ENCODE measurements at places on chromosomes 5 and 9.

- DNase-seq, result no peak
Measured at GRCh38 chr9:76559286-76559685, 100.3 kb downstream of the GCNT1 start.

DNA sequence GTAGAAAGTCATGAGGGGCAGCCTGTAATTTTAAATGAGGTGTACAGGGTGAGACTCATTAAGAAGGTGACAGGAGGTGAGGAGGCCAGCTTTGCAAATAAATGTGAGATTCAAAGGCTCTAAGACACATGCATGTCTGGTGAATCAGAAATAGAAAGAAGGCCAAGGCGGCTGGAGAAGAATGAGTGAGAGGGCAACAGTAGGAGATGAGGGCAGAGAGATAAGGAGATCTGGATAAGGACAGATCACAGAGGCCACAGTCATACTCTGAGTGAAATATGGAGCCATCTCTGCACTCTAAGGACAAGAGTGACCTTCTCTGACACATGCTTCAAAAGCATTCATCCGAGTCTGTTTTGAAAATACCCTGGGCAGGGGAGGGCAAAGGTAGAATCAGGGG is 90.7 kb downstream of the RAD23B start:
- no peak for DNase-seq

GRCh38 chr9:71465392-71465791 is 302.9 kb downstream of the CEMIP2 start:
- DNase-seq, result no peak

DNA sequence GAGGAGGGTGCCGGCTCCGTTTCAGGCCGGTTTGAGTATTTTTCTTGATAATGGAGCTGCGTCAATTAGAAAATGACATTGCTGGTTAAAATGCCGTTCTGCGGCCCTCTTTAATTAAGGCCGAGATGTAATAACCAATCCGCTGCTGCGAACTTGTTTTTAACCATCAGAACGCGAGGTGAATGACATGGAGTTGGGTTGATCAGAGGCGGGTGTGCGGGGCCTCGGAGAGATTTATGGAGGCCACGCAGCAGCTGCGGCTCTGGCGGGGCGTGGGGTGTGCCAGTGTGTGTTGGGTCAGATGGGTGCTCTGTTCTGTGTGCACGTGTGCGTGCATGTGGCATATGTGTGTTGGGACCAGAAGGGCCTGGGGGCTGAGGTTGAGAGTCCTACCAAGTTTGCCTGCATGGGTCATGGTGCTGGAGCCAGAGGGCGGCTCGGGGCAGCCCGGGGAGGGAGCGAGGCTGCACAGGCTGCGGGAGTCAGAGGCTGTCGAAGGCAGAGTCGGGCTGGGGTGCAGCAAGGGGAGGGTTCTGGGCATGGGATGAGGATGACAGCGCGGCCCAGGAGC is 25.4 kb downstream of the RXRA start:
- DNase-seq, result no peak

DNA sequence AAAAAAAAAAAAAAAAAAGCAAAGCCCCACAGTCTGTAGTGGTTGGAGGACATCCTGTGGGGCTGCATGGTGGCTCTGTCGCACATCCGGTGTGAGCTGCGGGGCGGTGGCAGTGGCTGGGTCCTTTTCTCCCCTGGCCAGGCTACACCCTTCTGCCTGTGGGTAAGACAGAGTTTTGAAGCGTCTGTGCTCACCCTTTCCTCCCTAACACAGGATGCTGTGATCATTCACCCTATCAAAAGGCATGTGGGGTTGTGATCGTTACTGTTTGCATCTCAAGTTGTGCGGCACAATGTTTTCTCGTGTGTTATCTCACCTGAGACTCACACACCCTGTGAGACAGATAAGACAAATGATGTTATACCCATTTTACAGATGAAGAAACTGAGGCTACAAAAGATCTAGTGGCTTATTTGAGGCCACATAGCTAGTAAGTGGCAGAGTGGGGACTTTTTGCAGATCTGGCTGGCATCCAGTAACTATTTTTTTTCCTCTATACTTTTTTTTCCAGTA is 17.5 kb downstream of the IRF1 start:
- DNase-seq, result no peak

- DNase-seq, result no peak
Measured at GRCh38 chr5:11234501-11234911, 473.5 kb upstream of the DAP start.

GRCh38 chr9:87193925-87194868 is 246.9 kb upstream of the GAS1 start:
- DNase-seq, result no peak

GRCh38 chr5:95256446-95256845 is 28.4 kb downstream of the MCTP1 start:
- no peak for DNase-seq

DNA sequence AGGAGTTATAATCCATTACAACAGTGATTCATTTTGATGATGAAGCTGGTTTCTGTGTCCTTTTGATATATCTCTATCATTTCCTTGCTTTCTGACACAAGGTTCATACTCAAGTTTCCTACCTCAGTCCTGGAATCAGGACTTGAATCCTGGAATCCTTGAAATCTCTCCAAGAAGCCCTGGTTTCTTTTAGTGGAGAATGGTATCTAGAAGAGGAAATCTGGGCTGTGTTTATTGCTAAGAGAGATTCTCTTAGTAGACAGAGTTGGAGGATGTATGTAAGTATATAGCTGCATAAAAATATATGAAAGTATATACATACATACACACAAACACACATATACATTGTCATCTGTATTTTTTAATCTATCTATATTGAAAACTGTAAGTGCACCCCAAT is 114.4 kb downstream of the GCNT1 start:
- no peak for DNase-seq

- DNase-seq, result no peak
Measured at GRCh38 chr9:78463750-78464149, 166.8 kb downstream of the PSAT1 start.

- DNase-seq, result no peak
Measured at GRCh38 chr5:127425037-127425436, 92.4 kb upstream of the PRRC1 start.

DNA sequence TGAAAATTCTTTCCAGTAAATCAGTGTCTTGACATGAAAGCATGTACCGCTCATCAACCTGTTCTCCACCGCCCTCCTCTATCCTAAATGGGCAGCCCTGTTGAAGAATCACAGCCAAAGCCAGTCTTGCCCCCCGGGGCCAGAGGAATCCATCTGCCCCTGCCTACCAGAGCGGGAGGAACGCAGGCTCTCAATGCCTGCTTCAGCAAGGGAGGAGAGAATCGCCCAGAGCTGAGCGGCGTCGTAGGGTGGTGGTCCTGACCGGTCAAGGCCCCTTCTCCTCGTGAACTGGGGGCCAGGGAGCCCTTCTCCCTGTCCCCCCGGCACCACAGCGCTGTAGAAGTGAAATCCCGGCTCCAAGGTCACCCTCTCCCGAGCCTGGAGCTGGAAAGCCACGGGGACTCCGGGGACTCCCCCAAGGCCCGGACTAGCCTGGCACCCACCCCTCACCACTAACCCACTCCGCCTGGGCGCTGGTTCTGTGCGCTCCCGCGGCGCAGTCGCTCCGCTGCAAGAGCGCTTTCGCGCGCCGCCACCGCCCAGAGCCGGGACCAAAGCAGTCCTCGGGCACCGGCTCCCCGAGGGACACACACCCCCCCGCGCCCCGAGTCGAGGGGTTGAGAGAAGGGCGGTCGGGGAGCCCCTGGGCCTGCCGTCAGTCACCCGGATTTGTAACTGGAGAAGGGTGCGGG is 718 bp upstream of the TMEM215 start:
- DNase-seq, result no peak

GRCh38 chr9:38039907-38040682 is 28.9 kb downstream of the SHB start:
- no peak for DNase-seq

DNA sequence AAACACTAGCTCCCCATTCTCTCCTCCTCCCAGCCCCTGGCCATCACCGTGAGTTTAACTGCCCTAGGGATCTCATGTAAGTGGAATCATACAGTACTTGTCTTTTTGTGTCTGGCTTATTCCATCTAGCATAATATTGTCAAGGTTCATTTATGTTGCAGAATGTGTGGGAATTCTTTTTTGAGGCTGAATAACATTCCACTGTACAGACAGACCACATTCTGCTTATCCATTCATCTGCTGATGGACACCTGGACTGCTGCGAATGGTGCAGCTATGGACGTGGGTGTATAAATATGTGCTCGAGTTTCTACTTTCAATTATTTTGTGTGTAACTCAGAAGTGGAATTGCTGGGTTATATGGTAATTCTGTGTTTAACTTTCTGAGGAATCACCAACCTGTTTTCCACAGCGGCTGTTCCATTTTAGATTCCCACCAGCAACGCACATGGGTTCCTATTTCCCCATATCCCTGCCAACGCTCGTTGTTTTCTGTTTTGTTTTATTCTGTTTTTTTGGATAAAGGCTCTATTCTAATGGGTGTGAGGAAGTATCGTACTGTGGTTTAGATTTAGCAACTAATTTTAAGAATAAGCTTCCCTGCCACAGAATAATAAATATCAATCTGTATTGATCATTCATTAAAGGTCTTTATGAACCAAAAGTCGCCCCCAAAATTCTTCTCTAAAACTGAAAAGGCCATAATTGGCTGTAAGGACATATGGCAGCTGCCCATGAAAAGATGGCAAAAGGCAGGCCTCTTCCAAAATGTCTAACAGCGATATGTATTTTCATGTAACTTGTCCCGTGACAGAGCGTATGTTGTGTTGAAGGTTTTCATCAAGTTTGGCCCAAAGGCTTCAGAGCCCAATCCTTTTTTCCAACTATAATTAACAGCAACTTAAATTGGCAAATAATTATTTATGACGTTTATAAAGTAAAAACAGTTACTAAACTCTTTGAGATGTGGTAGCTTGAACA is 70.3 kb downstream of the DAP start:
- no peak for DNase-seq

- DNase-seq, result no peak
Measured at GRCh38 chr9:133924453-133924852, 67.7 kb downstream of the VAV2 start.

GRCh38 chr5:5645198-5645597 is 222.7 kb downstream of the ICE1 start:
- DNase-seq, result no peak

Measured in stimulated activated CD4-positive, alpha-beta T cell treated with anti-CD3 and anti-CD28 coated beads, Interleukin-1b, Interleukin-23, amount 100 ng/mL, for 1 hour (primary cell).